ENCODE measurements at places on chromosomes 16 and 17. TPM values are rescaled to one million over a fixed set of nuclear protein-coding genes. Genes with fewer than 3 reads are reported as not detected.

DNA sequence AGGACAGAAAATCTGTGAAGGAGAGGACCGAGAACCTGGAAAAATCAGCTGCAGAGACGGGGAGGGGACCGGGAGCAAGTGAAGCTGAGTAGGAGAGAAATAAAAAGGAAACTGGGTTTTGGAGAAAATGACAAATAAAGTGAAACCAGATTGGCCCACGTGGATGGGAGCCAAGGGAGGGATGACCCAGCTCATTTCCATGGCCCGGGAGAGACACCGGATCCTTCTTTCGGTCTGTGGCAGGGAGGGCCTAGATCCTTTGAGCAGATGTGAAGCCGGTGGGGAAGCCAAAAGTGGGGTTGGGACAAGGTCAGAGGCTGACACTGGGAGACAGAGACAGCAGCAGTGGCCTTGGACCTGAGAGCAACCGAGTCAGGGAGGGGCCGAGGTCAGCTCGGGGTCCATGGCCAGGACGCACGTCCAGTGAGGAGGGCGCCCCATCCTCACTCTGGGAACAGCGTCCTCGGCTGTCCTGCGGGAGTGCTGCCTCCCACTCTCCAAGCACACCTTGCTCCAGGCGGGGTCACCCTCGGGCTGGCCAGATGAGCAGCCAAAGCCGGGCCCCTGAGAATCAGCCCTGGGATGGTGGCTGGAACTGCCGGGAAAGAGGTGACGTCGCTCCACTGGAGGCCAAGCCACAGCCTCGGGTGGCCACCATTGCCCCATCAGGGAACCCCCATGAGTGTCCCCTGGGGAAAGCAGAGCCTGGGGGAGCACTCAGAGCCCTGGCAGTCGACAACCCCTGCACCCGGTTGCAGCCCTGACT lies 50.8 kb upstream of the CDR2 start:
- no peak overlapping the region for H3K4me3 ChIP-seq
- H3K4me1 ChIP-seq: peaks cover 11% of the 10 kb centered on the region
- no peaks in the 10 kb centered on the region for H3K27me3 ChIP-seq

DNA sequence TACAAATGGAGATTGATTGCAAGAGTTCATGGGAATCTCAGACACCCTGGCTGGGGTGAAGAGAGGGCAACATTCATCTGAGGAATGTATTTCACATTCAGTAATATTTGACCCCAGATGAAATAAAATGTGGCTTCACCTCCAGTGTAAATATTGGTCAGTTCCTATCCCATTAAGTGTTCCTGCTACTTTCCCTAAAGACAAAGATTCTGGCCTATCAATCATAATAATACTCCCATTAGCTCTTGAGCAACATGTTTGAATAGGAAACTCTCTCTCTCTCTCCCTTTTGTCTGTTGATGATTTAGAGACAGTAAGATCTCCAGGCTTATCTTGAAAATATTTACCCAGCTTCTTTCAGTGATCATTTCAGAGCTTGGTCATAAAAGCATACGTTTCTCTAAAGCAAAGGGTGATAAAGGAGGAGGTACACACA lies 70.1 kb downstream of the KCNJ2 start:
- H3K27me3 ChIP-seq: no peaks in the 10 kb centered on the region
- H3K36me3 ChIP-seq: no peaks in the 10 kb centered on the region
- H3K27ac ChIP-seq: no peak overlapping the region
- no peak overlapping the region for H3K4me3 ChIP-seq
- DNase-seq: peak; percentile 23

GRCh38 chr16:87652799-87653198 lies 50.5 kb downstream of the JPH3 start:
- peaks cover 9% of the 10 kb centered on the region for H3K27me3 ChIP-seq
- H3K4me3 ChIP-seq: no peak overlapping the region
- DNase-seq: no peak
- H3K36me3 ChIP-seq: no peaks in the 10 kb centered on the region
- no peaks in the 10 kb centered on the region for H3K4me1 ChIP-seq

DNA sequence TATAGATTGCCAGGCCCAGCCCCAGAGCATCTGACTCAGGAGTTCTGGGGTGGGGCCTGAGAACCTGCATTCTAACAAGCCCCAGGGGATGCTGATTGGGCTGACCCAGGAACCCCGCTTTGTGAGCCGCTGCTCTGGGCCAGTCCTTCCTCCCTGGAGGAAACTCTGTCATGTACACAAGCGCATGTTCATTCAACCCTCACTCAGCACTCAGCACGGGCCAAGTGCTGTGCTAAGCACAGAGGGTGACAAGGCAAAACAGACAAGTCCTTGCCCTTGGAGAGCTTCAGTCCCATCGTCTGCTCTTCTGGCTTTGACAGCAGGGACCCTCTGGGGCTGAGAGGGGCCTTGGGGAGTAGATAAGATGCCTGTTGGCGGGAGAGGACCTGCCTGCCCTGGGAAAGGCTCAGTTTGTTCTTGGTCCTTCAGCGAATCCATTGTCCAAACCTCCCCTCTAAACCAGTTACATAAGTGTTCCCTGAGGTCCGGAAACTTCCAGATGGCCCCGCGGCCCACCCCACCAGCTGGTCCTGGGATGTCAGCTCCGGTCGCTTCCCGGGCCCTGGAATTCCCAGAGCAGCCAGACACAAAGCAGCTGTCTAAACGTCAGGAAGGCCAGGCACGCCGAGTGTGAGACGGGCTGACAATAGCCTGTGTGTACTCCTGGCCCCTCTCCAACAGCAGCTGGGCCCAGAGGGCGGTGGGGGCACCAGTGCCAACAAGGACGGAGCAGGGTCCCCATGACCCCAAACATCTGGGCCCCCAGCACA lies 88.8 kb downstream of the ZDHHC7 start:
- no peak overlapping the region for H3K4me3 ChIP-seq
- no peaks in the 10 kb centered on the region for H3K36me3 ChIP-seq
- DNase-seq: peak; percentile 89
- H3K4me1 ChIP-seq: no peaks in the 10 kb centered on the region

- no peaks in the 10 kb centered on the region for H3K36me3 ChIP-seq
- H3K27ac ChIP-seq: no peak overlapping the region
- peak; percentile 38 for DNase-seq
Observed at GRCh38 chr17:9371019-9371418, 204.6 kb downstream of the STX8 start.

KCNJ2 gene
- total RNA-seq: 9.7 TPM

KRTAP2-1 gene
- total RNA-seq: not detected

Data from lung (tissue), 17 donors.